ENCODE measurements at places on chromosomes 11 and 22.
A peak's percentile ranks its signal among the peaks of the same experiment; 100 is the strongest.

DNA sequence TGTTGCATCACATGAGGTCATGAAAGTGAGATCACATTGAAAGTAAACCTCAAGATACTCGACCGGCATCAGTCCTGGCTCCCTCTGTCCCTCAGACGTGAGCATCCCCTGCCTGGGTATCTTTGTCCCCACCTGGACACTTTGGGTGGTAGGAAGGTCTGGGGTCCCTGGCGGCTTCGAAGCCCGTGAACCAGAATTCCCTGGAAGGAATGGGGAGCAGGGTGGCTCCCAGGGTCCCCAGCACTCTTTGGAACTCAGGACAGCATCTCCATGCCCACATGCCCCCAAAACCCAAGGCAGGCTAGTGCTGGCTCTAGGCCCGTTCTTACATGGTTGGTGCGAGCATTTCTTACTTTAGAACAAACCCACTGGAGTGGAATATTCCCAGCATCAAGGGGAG, 7.5 kb downstream of the DERL3 start:
- DNase-seq, result no peak

DNA sequence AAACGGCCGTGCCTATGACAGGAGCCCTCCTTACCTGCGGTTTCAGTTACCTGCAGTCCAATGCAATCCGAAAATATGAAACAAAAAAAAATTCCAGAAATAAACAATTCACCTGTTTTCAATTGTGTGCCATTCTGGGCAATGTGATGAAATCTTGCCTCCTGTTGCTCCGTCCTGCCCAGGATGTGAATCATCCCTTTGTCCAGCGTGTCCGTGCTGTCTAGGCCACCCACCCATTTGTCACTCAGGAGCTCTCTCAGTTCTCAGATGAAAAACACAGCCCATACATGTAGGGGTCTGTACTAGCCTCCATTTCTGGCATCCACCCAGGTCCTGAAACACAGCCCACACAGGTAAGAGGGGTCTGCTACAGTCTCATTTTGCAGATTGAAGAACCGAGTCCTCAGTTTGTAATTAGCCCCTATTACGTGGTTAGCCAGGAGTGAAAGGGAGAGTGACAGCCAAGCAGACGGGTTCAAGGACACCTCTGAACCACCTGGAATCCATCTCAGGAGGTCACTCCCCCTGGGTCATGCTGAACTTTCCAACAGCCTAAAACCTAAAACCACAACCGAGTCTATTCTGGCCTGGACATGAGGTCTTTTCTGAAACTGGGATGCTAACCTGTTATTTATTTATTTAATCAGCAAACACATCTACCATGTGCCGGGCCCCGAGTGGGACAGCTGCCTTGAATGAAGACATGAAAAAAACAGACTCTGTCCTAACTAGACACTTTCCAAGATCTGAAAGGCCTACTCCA, 317.2 kb downstream of the SHANK2 start:
- DNase-seq, result no peak

GRCh38 chr11:77799338-77799737, 21.2 kb downstream of the RSF1 start:
- no peak for DNase-seq

DNA sequence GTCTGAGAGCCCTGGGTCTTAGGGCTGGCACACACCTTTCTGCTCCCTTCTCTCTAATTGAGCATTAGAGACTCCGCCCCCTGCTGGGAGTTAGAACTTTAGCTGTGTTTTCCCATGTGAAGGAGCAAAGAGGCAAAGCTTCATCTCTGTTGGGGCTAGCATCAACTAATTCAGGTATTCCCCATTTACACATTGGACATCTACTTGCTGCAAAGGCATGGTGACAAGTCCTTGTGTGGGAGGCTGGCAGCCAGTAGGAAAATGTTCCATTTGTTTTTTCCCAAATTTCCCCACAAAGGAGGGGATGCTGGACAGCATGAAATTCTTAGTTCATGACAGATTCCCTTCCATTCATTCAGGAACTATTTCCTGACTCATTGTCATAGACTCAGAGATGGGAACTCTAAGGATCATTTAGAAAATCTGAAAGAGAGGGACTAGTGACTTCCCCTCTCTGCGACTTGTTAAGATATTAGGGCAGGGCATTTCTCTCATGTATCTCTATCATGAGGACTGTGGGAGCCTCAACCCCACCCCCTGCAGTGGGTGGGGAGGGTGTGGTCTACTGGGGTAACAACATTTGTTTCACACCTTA, 3.6 kb downstream of the CD44 start:
- DNase-seq, result peak; percentile 31

GRCh38 chr11:107259811-107260221, 197.8 kb downstream of the CWF19L2 start:
- DNase-seq, result no peak

- no peak for DNase-seq
Observed at GRCh38 chr11:106957030-106957482, 61.2 kb downstream of the GUCY1A2 start.

- no peak for DNase-seq
Observed at GRCh38 chr11:61745781-61746441, 6.5 kb upstream of the MYRF start.

DNA sequence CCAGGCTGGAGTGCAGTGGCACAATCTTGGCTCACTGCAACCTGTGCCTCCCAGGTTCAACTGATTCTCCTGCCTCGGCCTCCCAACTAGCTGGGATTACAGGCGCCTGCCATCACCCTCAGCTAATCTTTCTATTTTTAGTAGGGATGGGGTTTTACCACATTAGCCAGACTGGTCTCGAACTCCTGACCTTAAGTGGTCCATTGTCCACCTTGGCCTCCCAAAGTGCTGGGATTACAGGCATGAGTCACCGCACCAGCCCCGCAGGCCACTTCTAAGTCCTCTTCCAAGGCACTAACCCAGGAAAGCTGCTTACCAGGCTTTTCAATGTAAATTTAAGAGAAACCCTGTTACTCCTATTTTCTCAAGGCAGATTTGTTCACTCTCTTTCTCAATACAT, 50.4 kb downstream of the DENND5A start:
- DNase-seq, result no peak

- DNase-seq, result peak; percentile 55
Observed at GRCh38 chr11:69166218-69167115, 10.7 kb downstream of the SMIM38 start.

DNA sequence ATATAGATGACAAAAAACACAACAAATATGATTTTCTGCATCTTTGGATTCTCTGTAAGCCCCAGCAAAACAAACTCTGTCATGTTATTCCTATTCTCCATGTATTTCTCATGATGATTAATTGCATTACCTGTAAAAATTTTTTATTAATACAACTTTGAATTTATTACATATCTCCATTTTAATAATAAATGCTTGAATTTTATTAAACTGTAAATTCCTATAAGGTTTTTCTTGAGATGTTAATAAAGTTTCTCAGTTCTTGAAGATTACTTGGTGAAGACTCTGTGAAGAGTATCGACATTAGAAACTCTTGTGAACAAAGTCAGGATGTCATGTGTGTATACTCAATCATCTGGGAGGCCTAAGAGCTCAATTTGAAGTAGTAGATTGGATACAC, at the start of gene OR4C46:
Gene OR4C46, minus strand, starts transcription at position 101 of the 400 bp plus-strand sequence. Its CDS starts 0 bp downstream, at position 101.
- DNase-seq, result no peak

DNA sequence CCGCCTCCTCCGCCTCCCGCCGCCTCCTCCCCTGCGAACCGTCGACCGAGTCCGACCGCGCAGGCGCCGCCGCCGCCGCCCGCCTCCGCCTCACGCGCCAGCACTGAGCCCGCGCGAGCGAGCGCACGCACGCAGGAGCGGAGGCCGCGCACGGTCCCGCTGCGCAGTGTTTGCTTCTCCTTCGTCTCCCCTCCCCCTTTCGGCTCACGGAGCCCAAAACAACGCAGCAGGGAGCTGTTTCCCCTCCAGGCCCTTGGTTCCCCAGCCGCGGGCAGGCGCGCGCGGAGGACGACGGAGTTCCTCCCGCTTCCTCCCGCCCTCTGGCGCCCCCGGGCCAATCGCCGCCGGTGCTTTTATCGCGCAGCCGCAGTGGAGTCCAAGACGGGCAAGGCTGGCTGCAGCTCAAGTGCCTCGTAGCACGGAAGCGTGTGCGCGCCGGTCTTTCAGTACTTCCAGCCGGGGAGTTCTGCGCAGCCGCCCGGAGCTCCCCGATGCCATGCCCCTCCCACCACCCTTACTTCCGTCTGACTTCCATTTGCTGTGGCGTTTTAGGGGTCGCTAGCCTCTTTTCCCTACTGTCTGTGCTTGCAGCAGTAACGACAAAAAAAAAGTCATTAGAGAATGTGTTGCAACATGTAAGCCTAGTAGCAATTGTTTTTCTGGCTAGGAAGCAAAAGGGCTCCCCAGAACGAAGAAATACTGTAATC, at the start of gene HNRNPUL2:
Gene HNRNPUL2, minus strand, starts transcription at position 293 of the 707 bp plus-strand sequence. CDS start 301 bp downstream, outside the sequence.
- peak; percentile 96 for DNase-seq

GRCh38 chr22:21951931-21952465, 650 bp downstream of the PPM1F start:
- peak; percentile 18 for DNase-seq

DNA sequence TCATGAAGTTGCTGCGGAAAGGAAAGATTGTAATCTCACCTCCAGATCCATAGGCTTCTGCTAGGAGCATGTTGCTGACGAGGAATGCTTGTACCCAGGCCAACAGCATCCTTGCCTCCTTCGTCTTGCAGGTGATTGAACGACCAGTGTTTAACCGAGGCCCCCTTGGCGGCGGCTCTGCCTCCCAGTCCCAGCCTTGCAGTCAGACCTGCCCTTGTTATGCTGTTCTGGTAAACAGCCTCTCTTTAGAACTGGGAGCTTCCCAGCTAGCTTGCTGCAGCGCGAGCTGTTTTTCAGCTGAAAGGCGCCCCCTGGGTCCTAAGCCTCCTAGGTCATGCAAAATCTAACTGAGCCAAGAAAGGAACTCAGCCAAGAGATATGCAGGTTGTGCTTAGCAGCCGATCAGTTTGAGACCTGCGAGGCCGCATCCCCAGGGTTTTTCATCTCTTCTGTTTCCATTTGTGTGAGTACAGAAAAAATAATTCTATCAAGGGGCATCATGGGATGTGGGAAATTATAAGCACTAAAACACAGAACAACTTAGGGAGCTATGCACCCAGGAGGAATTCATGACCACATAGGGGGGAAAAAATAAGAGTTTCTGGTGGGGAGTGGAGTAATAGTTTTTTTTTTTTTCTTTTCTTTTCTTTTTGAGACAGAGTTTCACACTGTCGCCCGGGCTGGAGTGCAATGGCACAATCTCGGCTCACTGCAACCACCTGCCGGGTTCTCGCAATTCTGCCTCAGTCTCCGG, at the start of gene PIK3IP1:
Gene PIK3IP1, minus strand, starts transcription at position 253 of the 754 bp plus-strand sequence. Its CDS starts 144 bp downstream, at position 109.
- DNase-seq, result peak; percentile 73

GRCh38 chr11:112789481-112789880, 171.7 kb upstream of the NCAM1 start:
- no peak for DNase-seq

DNA sequence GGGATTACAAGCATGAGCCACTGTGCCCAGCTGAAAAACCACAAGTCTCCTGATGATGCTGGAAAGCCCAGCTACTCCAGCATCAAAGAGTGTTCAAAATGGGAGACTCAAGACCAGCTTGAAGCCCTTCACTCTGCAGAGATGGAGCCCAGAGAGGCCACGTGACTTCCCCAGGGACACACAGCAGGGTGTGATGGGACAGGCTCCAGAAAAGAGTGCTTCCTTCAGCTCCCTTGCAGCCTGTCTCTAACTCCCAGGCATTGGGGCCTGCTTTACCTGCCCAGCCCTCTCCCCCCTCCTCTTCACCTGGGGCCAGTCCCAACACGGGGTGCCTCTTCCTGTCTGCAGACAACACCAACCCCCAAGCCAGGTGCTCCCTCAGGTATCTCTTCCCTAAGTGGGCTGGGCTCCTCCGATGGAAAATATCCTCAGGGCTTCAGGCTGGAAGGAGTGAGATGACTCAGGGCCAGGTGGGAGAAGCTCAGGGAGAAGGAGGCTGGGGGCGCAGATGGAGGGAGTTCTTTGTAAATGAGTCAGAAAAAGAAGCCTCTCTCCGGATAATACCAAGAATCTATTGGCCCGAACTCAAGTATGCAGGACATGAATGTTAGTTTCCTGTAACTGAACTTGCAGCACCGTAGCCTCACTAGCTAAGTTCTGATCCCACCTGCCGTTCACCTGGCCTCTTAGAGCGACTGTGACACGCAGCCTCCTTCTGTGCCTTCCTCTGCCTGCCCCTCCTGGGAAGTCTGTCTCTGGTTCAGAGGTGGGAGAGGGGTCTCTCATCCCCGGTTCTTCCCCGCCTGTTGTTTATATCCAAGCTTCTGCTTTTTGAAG, 326.6 kb downstream of the MN1 start:
- DNase-seq, result no peak

DNA sequence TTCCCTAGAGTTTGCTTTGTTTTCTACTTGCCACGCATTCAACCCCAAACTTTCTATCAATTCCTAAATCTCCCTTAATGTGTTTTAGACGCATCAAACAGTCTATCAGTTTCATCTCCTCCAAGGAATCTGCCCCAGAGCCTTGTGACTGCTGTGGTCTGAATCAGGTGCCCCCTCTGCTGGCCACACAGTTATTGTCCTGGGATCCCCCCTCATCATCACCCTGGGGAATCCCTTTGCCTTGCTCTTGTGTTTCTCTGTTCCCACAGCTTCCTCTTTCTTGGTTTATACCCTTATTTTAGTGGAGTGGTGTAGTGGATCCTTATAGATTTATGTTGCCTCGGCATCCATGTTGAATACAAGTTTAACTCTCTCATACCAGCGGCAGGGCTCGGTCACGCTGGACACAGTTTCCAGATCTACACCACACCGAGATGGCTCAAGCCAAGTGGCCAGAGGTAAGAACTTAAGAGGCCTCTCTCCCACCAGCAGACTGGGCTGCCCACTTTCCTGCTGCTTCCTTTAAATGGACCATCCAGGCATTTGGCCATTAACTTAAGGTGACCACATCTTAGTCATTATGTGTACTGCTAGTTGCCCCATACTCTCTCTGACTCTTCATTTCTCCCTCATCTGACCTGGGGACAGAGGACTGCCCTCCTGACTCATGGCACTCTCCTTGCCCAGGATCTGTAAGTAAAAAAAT, 8.2 kb downstream of the UPB1 start:
- peak; percentile 59 for DNase-seq

DNA sequence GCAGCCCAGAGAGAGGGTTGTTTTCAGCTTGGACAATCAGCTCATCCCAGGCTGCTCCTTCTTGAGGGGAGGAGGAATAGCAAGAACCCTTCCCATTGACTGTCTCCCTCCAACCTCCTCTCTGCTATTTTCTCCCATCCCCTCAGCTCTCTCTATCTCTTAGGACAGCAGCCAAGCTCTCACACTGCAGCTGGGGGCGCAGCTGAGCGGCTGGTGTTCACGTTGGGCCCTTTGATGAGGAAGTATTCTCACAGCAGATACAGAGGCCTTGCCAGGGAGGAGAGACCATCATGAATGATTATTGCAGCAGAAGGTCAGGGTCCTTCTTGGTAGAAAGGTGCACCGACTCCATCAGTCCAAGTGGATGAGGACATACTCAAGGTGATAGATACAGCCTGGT, 26.5 kb upstream of the CADM1 start:
- no peak for DNase-seq

DNA sequence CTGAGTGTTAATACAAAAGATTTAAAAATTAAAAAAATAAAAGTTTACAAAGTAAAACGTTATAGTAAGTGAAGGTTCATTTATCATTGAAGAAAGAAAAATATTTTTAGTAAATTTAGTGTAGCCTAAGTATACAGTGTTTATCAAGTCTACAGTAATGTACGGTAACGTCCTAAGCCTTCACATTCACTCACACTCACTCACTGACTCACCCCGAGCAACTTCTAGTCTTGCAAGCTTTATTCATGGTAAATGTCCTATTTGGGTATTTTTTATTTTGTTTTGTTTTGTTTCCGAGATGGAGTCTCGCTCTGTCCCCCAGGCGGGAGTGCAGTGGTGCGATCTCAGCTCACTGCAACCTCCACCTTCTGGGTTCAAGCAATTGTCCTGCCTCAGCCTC, 8.8 kb downstream of the CASTOR1 start:
- DNase-seq, result no peak

- DNase-seq, result no peak
Observed at GRCh38 chr11:118090545-118091162, 3.9 kb upstream of the SMIM35 start.

- no peak for DNase-seq
Observed at GRCh38 chr11:72668629-72669347, 5.4 kb downstream of the PDE2A start.
